Kidney capillary endothelial cell (primary cell): ENCODE measurements at places on chromosomes 6 and 20.

DNA sequence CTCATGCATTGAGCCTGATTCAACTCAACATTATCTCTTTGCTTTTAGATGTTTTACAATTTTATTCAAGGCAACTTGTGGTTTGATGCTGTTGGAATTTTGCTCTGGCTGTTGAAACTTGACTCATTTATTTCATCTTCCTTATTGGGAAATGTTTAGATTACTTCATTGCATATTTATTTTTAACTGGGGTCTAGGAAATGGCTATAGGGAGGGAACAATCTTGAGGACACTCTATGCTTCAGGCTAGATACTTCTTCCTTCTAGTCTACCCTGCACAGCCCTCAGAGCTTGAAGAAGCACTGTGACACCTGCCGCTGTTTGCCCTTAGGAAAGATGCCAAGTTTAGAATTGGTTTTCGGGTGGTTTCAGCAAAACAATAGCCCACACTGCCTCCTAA, 183.4 kb downstream of the ADGRG6 start:
- DNase-seq: no peak

DNA sequence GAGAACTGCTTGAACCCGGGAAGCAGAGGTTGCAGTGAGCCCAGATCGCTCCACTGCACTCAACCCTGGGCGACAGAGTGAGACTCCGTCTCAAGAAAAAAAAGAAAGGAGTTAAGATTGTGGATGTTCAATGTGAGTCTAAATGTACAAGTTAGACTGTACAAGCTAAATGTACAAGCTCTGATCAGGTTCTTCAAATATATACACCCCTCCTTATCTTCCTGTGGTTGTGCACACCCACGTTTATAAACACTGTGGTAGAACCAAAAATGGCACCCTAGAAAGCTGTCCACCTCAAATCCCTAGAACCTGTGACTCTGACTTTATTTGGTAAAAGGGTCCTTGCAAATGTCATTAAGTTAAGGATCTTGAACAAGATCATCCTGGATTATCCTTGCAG, 11.2 kb upstream of the RANBP9 start:
- DNase-seq: no peak

DNA sequence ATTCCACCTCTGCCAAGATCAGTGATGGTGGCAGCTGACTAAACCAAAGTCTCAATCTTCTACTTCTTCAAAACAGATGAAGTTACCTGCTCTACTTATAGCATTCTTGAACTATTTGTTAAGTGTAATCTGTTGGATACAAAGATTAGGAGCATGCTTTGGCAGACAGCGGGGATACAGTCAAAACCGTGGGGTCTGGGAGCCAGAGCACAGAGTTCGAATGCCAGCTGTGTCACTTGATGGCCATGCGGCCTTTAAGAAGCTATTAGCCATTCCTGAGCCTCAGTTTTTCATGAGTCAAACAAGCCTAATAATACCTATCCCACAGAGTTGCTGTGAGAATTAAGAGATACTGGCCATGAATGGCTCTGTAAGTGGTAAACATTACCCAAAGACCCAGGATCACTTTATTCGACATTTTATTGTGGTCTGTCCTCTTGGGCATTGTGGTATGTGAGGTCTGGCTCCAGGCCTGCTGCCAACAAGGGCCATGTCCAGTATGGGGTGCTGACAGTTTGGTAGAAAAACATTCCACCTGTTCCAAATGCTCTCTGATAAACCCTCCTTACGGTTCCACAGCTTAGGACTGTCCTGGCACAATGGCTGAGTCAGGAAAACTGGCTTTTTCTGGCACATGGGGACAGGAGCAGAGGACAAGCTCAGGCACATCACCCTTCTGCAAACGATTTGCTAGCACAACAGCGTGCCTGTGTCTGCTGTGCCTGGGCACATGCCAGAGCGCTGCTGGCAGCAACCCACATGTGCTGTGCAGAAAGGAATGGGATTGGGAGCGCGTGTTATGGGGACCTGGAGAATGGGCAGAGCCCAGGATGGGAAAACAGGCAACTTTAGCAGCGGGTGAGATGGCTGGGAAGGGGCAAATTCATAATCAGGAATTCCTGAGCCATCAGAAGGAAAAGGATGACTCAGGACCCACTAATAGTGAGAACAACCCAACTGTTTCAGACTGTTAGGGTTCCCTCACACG, 15.7 kb upstream of the FAM83C start:
- DNase-seq: peak; percentile 75

- DNase-seq: no peak
Measured at GRCh38 chr20:20548527-20549266, 163.7 kb downstream of the RALGAPA2 start.

DNA sequence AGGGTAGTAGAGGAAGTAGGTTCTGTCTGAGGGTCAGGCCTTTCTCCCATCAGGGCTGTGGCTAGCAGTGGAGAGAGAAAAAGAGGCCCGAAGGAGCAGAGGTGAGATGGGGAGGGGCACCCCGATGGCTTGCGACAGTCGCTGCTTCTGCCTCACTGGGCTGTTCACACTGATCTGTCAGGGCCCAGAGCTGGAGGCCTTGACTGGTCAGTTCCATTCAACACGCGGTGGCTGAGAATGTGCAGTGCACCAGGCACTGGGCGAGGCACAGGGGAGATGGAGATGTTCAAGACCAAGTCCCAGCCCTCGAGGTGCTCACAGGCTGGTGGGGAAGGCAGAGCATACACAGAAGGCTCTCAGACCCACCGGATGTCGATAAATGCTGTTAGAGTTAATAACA, 21.4 kb downstream of the SLC12A5 start:
- DNase-seq: no peak

DNA sequence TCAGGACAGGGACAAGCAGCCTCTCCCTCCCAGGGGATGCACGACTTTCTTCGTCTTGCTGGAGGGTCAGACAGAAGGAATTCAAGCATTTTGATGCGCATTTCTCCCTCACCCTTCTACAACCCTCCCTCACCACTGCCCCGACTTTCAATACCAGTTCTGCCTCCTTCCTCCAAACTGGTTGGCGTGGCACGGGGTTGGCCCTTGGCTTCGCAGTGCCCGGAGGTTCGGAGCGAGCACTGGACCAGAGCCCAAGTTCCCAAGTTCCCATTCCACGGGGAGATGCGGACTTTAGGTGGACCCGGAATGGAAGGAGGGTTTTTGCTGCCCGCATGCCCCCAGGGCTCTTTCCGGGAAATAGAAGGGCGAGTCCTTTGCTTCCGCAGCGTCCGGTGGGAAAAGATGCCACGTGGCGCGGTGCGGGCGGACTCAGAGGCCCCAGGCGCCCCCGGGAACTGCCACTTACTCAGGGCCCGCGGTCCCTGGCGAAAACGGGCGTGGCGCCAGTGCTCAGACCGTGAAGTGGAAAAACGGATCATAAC, 8.0 kb upstream of the LAMP5 start:
- DNase-seq: no peak

GRCh38 chr6:118758946-118759345, 107.6 kb upstream of the CEP85L start:
- DNase-seq: no peak

DNA sequence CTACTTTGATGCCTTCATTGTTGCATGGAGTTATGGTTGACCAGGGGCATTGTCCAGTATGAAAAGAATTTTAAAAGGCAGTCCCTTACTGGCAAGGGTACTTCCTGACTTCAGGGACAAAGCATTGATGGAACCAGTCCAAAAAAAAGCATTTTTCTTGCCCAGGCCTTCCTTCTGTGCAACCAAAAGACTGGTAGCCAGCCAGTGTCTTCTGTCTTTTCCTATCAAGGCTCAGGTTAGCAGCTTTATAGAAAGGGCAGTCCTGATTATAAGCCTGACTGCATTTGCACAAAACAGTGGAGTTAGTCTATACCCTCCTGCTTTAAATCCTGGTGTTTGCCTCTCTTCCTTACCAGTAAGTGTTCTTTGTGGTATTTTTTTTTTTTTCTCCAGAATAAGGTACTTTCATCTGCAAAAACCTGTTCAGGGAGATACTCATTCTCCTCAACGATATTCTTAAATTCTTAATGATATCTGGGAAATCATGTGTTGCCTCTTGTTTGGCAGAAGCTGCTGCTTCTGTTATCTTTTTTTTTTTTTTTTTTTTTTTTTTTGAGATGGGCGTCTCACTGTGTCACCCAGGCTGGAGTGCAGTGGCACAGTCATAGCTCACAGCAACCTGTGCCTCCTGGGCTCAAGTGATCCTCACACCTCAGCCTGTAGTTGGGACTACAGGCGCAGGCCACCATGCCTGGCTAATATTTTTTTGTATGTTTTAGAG, 33.9 kb downstream of the SCAF8 start:
- DNase-seq: no peak

- peak; percentile 38 for DNase-seq
Measured at GRCh38 chr20:31675828-31676608, 38.3 kb downstream of the COX4I2 start.

DNA sequence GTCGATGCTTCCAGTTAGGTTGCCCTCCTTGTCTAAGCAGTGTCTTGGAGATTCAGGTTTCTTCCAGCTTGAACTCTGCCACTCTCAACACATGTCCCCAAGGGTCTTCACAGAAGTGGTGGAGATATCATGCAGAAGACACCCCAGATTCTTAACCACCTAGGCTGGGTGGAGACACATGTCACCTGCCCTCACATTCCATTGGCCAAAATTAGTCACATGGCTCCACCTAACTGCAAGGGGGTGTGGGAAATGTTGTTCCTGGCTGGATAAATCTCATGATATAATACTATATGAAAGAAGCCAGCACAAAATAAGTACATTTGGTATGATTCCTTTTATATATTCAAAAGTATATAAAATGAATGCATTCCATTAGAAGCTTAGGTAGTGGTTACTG, 52.9 kb upstream of the SNRPB2 start:
- DNase-seq: no peak

GRCh38 chr20:50953821-50954220, 4.5 kb downstream of the DPM1 start:
- no peak for DNase-seq

DNA sequence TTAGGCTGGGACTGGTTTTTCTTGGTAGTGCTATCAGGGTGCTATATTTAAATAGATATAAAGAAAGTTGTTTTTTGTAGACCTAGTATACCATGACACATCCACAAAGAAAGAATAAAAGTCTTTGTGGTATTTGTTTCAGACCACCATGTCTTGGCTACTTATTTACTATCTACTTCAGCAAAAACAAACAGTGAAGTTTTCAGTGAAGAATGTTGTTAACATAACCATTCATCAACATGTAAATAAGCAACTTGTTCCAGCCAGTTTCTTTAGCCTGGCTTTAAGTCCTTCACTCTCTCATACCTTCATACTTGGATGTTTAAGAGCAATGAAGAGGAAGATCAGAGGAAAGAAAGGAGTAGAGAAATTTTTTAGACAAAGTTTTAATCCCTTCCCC, 624.1 kb downstream of the CD109 start:
- DNase-seq: no peak
